D341Med (cell line): ENCODE measurements at places on chromosomes 1 and 21.

DNA sequence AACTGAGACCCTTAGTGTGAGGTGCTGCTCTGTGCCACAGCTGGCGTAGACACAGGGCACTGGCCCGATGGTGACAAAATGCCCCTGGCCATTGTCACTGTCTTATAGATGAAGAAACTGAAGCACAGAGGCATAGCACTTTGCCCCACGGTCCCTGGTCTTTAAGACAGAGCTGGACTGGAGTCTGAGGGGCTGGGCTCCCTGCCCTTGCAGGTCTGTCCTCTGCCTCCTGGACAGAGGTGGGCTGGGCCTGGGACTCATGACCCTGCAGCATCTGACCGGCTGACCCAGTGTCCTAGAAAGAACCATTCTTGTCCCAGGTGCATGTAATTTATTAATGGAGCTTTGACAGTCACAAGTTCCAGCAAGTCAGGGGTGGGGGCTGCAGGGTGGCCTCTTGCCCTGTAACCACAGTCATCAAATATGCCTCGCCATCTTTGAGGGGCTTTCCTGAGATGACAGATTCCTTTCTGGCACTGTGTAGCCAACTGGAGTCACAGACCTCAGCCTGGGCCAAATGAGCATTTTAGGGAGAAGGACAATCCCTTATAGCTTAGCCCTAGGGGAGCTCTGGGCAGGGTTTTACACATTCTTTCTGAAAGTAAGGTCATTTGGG, 6.1 kb downstream of the SLFNL1 start:
- DNase-seq, result no peak

DNA sequence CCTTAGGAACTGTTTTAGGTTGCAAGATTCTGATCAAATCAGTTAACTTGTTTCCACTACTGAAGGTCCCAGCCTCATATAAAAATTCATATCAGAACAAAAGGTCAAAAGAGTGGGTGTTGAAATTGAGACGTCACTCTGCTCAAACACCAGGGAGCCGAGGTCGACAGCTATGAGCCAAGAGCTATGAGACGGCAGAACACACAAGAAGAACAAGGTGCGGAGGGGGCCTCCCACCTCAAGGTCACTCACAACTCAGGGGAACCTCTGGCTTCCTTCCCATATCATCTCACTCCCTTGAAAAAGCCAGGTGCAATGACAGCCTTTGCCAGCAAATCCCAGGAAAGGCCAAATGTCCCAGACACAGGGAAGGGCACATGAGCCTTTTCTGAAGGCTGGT, 749 bp downstream of the SEC16B start:
- no peak for DNase-seq

GRCh38 chr1:186188736-186189135, 186.3 kb downstream of the TPR start:
- no peak for DNase-seq

GRCh38 chr1:148362626-148363438, 120.3 kb downstream of the PPIAL4G start:
- no peak for DNase-seq

GRCh38 chr1:115572710-115573109, 69.1 kb upstream of the VANGL1 start:
- DNase-seq, result no peak

DNA sequence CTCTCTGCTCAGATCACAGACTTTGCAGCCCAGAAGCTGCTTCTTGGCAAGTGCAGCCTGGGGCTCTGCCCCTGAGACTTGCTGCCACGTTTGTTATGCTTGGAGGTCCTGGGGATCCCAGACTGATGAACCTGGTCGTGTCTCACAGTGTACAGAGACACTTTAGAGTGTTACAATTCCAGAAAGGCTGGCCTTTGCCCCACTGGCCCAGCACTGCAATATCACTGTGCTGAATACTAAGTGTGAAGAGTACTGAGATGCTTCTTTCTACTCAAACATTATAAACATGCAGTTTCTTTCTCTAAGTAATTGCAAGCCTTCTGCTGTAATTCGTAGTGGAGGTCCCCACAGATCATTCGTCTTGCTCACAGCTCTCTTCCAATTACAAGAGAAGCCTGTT, 133.2 kb downstream of the MAP3K21 start:
- no peak for DNase-seq

DNA sequence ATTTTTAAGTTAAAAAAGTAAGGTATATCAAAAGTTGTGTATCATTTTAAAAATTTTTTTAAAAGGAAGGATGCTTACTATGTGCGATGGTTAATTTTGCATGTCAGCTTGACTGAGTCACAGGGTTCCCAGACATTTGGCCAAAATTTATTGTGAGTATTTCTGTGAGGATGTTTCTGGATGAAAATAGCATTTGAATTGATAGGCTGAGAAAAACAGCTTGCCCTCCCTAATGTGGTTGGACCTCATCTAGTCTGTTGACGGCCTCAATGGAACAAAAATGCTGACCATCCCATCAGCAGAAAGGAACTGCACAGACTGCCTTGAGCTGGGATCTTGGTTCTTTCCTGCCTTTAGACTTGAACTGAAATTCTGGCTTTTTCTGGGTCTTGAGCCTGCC, 724.5 kb downstream of the NCAM2 start:
- DNase-seq, result no peak

DNA sequence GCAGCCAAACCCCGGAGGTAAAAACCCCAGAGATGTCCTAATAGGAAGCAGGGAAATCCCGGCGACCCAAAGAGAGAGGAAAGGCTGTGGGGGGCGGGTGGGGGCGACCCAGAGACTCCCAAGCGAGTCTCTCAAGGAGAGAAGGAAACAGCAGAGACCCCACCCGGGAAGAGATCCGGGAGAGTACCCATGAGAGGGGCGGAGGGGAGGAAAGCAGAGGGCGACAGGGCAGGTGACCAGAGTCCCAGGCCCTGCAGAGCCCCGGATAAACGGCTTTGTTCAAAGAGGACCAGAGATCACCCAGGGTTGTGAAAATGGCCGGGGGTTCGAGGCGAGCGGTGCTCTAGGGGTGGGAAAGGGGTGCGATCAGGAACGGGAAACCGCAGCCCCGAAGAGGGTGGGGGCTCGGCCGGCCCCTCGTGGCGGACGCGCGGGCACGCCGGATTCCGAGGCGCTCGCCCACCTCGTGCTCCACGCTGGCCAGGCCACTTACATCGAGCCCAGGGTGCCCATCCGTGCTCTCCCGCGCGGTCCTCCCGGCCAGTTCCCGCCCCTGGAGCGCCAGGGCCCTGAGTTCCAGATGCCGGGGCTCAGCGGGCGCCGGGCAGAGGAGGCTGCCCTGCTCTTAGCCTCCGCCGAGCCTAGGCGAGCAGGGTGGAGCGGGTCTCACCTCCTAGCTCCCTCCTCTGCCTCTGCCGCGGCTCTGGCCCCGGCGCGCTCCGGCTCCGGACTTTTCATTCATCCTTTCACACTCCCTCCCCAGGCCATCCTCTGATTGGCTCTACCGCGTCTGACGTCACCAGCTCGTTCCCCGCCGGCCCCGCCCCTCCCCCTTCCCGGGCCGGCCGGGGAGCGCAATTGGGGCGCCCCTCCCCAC, 52.3 kb downstream of the RHBG start:
- peak; percentile 98 for DNase-seq

DNA sequence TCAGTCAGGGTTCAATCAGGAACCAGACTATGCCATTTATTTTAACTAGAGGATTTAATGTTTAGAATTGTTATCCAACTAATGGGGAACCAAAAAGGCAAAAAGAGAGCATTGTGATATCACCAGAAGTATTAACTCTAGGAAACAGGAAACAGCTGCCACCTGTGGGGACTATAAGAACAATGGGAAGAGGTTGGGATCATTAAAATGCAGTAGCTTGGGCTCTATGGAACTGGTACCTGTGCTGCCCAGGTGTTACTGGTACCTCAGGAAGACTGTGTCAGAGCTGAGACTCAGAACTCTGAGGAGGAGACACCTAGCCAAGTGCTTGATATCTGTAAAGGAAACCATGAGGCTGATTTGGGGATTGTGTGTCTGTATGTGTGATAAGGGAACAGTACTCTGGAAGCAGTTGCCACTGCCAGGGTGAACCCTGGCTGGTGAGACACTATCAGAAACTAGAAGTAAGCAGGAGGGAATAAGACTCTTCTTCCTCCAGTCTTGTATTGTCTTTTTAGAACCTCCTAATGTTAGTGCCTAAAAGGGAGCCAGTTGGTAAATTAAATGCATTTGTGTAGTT, 49.4 kb downstream of the MAN1A2 start:
- no peak for DNase-seq

DNA sequence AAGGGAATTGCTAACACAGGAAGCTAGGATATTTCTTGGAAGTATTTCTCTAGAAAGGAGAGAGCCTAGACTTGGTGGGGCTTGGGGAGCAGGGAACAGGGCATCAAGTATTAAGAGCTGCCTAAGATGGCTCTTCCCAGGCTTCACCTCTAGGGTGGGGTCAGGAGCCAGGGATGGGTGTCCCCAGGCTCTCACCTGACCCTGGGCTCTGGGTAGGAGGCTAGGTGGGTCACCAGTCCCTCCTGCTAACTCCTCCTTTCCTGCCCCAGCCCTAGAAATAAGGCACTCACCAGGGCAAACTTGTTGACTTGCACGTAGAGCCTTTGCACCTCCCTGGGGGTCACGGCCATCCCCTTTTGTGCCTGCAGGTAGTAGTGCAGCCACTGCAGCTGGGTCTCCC, 15.0 kb downstream of the ETNK2 start:
- no peak for DNase-seq

DNA sequence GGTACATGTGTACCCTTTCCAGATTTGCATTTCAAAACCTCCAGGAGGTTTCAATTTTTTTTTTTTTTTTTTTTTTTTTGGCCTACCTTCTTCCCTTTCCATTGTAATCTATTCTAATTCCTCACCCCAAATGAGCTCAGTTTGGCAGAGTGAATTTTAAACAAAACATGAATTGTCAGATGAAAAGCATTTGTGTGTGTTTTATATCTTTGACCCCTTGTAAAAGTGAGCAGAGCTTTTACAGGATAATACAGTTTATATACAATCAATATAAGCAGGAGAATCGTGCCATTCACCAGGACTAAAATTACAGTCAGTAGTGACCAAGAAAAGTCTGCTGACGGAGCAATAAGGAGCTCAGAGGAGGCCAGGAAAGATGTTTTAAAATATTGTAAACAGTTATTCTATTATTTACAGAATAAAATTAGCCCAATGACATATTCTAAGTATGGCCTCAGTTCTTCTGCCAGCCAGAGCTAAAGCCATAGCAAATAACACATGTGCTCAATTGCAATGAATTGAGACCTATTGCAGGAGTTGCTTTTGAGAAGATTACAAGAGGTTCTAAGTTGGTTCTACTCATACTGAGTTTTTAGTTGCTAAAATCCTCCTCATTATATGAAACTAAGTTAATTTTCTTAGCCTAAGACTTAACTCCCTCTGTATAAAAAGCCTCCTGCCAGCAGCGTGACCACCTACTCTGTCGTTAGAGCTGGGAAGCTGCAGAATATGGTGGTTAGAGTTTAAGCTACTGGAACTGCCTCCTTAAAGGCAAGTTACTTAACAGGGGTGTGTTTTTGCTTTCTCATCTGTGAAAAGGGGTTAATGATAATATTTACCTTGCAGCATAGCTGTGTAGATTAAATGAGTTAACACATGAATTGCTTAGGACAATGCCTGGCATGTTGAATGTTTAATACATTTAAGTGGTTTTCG, 50.8 kb upstream of the ZNF326 start:
- no peak for DNase-seq

DNA sequence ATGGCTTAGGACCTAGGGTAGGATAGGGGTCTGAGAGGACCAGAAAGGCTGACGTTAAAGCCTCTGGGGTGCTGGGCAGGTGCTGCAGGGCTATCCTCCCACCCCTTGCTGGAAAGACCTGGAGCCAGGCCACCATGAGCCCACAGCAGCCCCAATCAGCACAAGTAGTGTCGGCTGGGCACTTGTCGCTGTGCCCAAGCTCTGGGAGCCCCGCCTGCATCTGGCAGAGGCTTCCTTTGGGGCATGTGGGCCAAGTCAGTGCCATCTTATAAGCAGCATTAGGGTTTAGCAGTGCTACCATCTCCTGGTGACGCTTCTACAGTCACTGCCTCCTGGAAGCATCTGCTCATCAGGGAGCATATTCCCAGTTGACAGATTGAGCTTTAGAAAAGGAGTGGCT, 31.3 kb downstream of the MAN1C1 start:
- peak; percentile 14 for DNase-seq

- DNase-seq, result no peak
Measured at GRCh38 chr21:36626791-36627190, 72.1 kb upstream of the SIM2 start.

DNA sequence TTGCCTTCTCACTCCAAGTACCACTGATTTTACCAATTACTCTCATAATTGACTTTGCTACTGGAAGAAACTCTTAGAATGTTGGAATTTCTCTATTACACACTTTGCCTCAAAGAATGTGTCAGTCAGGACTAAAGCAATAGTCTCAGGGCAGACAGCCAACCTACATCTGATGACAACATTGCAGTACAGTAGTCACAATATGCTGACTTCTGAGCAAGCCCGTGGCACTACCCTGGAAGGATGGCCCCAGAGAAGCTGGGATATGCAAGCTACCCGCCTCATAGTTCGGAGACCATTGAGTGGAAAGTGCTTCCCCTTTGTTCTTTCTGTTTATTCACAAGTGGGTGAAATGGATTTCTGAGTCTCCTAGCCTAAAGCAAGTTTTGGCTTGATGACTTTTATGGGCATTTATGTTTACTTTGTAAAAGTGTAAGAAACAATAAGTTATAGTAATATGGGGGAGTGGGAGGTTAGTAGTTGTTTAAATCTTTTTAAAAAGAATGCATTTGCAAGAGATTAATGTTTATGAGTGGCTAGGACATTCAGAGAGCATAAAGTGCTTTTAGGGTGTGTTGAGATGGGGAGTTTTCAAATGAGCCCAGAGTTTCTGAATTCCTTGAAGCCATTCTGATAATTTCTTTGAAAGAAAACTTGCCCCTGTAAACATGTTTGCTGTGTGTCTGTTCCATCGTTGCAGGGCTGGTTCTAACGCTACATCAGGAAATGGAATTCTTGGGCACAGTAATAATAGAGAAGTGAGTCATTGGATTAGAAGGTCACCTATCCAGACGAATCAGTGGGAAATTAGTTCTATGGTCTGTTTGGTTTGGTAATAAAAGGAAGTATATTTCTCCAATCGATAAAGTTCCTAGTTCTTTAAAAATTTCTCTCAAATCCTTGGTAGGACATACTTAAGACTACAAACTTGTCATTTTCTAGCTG, 63.8 kb downstream of the LMO4 start:
- no peak for DNase-seq

DNA sequence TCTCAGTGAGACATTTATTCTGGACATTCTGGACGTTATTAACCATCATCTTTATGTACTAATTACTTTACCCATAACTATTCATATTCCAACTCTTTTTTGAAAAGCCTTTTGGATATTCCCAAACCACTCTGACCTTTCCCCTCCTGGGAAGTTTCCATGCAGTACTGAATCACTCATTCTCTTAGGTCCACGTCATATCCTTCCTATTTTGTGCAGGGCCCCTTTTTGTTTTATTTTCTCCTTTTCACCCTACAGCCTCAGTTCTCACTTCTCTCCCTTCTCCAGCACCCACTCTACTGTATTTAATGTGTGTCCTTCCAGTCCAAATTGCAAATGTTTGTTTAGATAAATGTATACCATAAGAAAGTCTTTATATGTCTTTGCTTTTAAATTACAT, 16.4 kb upstream of the ATP1A1 start:
- no peak for DNase-seq

GRCh38 chr1:212030936-212031528, 4.3 kb downstream of the INTS7 start:
- DNase-seq, result no peak
